ENCODE measurements at places on chromosomes 5 and 9. TPM values are rescaled to one million over a fixed set of nuclear protein-coding genes. Genes with fewer than 3 reads are reported as not detected.

GRCh38 chr5:135269199-135269598 is 129.8 kb downstream of the MACROH2A1 start:
- no peak for DNase-seq

DNA sequence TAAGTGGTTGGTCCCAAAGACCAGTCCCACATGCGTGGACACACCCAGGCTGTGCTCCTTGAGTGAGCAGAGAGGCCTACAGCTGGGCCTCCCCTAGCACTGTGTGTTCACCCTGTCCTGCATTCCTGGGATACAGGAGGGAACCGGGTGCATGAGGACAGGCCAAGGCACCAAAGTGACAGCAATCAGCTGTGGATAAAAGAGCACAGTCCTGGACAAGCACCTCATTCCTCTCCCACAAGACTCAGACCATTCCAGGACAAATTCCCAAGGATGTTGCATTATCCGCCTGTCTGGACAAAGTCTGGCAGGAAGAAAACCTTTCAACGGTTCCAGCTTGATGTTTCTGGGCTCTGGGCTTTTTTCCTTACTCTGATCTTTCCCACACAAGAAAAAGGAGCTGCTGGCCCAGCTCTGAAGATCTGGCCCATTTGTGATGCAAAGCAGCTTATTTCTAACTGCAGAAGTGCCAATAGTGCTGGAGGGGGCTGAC is 273.2 kb downstream of the ENC1 start:
- DNase-seq: no peak

DNA sequence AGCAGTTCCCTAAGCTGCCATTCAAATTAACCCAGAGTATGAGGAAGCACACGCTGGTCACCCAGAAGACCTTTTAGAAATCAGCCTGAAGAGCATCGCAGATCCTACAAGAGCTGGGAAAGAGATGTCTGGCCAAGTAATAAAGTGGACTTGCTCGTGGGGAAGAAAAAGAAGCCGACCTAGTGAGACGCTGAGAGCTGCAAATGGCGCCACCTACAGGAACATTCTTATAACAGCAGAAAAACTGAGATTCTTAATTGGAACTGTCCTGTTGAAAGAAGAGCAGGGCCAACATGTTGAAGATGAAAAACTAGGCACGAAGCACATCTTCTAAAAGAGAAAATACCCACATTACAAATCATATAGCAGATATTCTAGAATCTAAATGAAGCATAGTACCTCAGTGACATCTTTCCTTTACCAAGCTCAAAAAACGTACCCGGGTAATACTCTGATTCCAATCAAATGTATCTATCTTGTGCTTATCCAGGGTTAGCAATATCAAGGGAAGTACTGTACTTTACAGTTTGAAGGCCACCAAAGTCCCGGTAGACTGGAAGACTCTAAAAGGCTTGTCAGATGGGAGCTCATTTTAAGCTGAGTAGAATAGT is 3.9 kb upstream of the GNAQ start:
- peak; percentile 74 for DNase-seq

- DNase-seq: no peak
These were observed 33.9 kb upstream of the FOXB2 start for GRCh38 chr9:76985581-76985980.

The PRR16 gene
- not detected for total RNA-seq

The TAF11L5 gene
- total RNA-seq: not detected

DNA sequence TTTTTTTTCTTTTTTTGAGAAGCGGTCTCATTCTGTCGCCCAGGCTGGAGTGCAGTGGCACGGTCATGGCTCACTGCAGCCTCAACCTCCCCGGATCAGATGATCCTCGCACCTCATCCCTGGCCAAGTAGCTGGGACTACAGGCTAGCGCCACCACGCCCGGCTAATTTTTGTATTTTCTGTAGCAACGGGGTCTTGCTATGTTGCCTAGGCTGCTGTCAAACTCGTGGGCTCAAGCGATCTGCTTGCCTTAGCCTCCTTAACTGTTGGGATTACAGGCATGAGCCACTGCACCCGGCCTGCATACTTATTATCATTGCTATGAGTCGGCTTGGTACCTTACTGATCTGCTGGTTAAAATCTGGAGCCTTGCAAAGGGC is 790 bp upstream of the IARS1 start:
- peak; percentile 1 for DNase-seq

GRCh38 chr9:27880156-27880555 is 306.9 kb upstream of the C9orf72 start:
- DNase-seq: no peak

DNA sequence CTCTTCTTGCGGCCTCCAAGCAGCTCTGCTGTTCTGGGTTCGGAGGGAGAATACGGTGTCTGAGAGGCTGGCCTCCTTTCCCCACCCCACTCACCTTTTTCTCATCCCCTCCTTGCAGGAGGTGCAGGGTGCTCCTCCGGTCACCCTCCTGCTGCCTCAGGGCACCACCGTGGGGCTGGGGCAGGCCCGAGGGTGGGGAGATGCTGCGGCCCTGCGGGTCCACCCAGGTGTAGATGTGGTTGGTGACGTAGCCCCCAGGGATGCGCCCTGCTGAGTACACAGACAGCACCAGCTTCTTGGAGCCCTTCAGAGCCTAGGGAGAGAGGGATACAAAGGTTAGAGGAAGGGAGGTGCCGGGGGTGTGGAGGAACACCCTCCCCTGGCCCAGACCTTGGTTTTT is 26.8 kb downstream of the WHRN start:
- DNase-seq: no peak

- no peak for DNase-seq
These were observed 16.1 kb upstream of the ARHGAP26 start for GRCh38 chr5:142754031-142754430.

The SAPCD2 gene
- 0.17 TPM for total RNA-seq

GRCh38 chr5:68449380-68449779 is 233.8 kb downstream of the PIK3R1 start:
- DNase-seq: no peak

GRCh38 chr5:130066644-130067043 is 162.4 kb downstream of the CHSY3 start:
- DNase-seq: no peak

The KLHL3 gene
- 22.0 TPM for total RNA-seq
